ENCODE measurements at places on chromosomes 2 and 18. TPM values are rescaled to one million over a fixed set of nuclear protein-coding genes. Genes with fewer than 3 reads are reported as not detected.

GRCh38 chr2:177161741-177162460 is 50.7 kb upstream of the HNRNPA3 start:
- peak; percentile 83 for DNase-seq

- DNase-seq = no peak
These were observed 32.7 kb downstream of the RBM43 start for GRCh38 chr2:151228847-151229512.

Gene SERPINB12
- total RNA-seq = not detected

Gene TXNDC2
- not detected for total RNA-seq

Gene ADD2
- under 0.01 TPM for total RNA-seq
